Activated CD4-positive, CD25-positive, alpha-beta regulatory T cell treated with anti-CD3 and anti-CD28 coated beads, Interleukin-2, amount 50 U/mL, for 24 hours (primary cell): ENCODE measurements at places on chromosomes 13 and 19.

- no peak for ATAC-seq
These were observed 95.2 kb upstream of the FAM216B start for GRCh38 chr13:42686165-42686564.

- no peak for ATAC-seq
These were observed 2.0 kb upstream of the USF2 start for GRCh38 chr19:35266520-35267352.

DNA sequence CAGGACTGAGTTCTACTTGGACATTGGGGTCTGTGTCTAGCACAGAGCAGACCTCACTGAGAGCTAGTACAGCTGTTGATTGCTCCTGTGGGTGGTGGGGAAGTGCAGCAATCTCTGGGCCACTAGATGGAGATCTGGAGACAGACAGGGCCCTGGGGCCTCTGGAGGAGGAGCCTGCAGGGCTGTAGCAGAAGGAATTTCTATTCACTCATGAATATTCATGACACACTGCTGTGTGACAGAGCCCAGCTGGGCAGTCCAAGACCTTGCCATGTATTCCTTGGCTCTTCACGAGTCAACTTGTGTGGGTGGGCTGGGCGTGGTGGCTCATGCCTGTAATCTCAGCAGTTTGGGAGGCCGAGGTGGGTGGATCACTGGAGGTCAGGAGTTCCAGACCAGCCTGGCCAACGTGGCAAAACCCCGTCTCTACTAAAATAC lies 37.5 kb downstream of the SUGP2 start:
- ATAC-seq = peak; percentile 55

GRCh38 chr19:2808129-2808941 lies 11.3 kb upstream of the ZNF554 start:
- no peak for ATAC-seq

GRCh38 chr19:58516964-58517833 lies 2.4 kb downstream of the ZBTB45 start:
- no peak for ATAC-seq

DNA sequence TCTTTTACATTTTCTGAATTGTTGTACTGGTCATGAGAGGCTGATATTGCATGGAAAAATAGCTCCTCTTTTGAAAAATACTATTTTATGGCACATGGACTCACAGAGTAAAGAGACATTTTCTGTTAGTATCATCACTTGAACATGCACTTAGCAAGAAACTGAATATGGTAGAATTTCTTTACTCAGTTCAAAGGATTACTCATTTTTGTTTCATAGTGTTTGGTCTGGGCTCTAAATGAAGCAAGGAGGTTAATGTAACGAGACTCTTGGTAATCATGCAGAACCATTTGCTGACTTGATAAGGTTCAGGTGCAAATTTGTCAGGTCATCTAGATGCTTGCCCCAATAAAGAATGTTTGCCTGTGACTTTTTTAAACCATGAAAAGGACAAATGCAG lies 63.2 kb downstream of the GPC6 start:
- no peak for ATAC-seq

GRCh38 chr19:55131421-55131820 lies 14.0 kb upstream of the PPP1R12C start:
- ATAC-seq = no peak

DNA sequence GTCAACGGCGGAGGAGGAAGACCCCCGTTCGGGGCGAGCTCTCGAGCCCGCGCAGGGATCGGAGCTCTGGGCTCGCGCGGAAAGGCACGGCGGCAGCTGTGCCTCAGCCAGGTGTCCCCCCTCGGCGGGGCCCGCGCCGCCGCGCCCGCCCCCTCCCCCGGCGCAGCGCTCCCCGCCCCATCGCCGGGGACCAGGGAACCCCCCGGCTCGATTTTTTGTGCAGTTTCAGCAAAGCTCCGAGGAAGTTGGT lies 110.0 kb downstream of the KCNRG start:
- ATAC-seq = peak; percentile 9

DNA sequence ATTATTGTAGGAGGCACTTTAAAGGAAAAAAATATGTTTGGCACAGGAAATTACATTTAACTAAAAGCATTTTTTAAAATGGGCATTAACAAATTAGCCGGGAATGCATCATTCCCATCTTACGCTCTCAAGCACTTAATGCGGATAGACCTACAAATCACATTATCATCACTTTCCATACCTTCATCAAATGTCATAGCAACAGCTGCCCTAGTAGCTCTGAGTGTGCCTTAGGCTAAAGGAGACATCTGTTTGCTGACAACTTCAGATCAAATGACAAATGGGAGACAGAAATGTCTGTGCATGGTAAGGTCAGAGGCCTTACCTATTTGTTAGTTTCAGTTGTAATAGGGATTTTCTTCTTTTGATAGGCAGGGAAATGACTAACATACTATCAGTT lies 773.2 kb upstream of the SLC10A2 start:
- no peak for ATAC-seq

GRCh38 chr13:44388427-44389059 lies 14.9 kb downstream of the SERP2 start:
- ATAC-seq = no peak

- no peak for ATAC-seq
These were observed 1505.1 kb upstream of the SLC10A2 start for GRCh38 chr13:104571161-104571892.

- no peak for ATAC-seq
These were observed 11.5 kb upstream of the KANK2 start for GRCh38 chr19:11208561-11209471.

DNA sequence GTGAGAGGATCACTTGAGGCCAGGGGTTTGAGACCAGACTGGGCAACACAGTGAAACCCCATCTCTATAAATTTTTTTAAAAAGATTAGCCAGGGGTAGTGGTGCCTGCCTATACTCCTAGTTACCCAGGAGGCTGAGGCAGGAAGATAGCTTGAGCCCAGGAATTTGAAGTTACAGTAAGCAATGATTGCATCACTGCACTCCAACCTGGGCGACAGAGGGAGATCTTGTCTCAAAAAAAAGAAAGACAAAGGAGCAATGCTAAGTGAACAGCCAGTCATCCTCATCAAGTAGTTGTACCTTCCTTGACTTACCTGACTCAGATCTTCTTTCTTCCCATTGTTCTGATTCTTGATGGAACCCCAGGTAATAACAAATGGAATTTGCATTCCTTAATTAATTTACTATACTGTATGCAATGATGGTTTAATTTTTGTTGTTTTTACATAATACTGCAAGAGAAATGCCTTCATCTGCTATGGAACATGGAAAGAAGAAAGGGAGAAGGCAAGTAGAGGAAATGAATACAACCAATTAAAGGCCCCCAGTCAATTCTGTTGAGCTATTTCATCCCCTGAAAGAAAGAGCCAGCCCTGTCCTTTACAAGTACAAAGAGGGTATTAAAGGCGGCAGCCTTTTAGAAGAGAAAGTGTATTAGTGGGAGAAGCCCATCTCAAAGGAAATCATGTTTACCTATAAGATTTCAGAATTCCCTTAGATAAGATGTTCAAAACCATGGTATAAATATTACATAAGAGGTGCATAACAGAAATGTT lies 316.7 kb downstream of the DIAPH3 start:
- ATAC-seq = no peak

DNA sequence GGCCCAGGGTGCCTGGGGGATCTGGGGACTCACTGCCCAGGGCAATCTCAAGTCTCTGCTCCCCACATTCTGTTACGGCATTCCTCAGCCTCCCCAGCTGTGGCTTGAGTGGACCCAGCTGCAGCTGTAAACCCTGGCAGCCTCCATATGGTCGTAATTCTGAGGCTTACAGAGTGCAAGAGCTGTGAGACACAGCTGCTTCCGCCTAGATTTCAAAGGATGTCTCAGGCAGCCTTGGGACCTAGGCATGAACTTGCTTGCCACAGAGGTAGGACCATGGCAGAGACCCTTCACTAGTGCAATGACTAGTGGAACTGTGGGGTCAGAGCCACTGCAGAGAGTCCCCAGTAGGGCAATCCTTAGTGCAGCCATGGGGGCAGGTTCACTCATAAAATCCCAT lies 297.5 kb downstream of the ENOX1 start:
- no peak for ATAC-seq

DNA sequence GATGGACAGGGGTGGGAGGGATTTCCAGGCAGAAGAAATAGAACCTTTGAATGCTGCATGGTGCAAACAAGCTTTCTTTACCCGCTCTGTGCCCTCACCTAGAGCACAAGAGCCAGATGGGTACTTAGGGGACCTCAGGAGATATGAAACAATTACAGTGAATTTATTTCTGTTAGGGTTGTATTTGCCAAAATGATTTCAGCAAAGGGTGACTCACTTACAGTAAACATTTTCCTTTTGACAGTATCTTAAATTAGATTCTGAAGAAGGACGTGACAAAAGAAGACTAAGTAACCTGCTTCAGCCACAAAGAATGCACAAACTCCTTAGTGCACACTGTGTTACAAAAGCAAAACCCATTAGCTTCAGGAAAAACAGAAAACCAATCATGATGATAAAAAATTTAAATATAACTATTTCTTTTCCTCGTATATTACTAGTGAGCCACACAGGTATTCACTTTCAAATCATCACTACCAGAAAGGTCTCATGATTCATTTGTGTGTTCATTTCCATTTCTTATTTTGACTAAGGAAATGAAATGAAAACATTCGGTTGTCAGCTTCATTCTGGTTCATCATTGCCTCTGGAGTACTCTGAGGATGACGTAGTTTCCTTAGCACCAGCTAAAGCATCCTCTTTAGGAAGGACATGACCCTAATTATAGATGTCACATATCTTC lies 158.8 kb downstream of the NHLRC3 start:
- ATAC-seq = peak; percentile 77

- ATAC-seq = no peak
These were observed 60.3 kb upstream of the ZNF536 start for GRCh38 chr19:30311911-30312310.

DNA sequence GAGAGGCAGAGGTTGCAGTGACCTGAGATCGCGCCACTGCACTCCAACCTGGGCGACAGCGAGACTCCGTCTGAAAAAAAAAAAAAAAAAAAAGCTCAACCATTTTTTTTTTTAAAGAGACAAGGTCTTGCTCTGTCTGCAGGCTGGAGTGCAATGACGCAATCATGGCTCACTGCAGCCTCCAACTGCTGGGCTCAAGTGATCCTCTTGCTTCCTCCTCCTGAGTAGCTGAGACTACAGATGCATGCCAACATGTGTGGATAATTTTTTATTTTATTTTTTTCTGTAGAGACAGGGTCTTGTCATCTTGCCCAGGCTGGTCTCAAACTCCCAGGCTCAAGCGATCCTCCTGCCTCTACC lies 10.3 kb downstream of the EHD2 start:
- no peak for ATAC-seq

DNA sequence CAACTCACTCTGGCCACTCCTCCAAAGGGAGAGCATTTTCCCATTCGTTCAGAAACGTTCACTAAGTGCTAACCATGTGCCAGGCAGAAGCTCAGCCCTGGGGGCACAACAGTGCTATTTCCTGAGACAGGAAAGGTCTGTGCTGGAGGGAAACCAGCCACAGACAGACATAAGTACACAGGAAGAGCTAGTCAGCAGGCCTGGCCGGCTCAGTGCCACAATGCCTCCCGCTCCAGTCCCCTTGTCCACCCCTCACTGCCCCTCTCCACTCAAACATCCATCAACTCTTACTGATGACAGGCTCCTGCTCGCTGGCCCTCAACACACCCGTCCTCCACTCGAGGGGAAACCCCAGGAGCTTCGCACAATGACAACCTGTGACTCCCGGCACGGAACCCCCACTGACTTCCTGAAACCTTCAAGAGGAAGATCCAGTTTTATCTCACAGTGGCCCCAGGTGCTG lies 11.3 kb upstream of the PLA2G4C start:
- ATAC-seq = peak; percentile 25

DNA sequence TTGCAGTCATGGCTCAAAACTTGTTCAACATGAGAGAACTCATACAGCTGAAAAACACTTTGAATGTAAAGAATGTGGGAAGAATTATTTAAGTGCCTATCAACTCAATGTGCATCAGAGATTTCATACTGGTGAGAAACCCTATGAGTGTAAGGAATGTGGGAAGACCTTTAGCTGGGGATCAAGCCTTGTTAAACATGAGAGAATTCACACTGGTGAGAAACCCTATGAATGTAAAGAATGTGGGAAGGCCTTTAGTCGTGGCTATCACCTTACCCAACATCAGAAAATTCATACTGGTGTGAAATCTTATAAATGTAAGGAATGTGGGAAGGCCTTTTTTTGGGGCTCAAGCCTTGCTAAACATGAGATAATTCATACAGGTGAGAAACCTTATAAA lies 20.1 kb downstream of the ZNF283 start:
- no peak for ATAC-seq

DNA sequence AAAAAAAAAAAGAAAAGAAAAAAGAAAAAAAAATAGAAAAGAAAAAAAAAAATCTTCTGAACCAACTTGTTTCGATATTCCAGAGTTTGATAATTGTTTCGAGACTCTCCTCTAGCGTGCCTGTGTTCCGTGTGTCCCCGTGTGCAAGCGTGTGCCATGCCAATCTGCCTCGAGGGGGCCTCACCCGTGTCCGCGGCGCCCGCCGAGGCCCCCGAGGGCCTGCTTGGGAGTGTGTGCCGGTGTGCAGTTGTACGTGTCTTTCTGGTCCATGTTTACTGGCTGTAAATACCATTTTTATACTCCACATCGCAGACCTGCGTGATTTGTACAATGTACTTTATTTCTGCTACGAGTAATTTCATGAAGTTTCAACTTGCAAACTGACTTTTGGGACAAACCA lies 69.9 kb upstream of the NFIC start:
- no peak for ATAC-seq

DNA sequence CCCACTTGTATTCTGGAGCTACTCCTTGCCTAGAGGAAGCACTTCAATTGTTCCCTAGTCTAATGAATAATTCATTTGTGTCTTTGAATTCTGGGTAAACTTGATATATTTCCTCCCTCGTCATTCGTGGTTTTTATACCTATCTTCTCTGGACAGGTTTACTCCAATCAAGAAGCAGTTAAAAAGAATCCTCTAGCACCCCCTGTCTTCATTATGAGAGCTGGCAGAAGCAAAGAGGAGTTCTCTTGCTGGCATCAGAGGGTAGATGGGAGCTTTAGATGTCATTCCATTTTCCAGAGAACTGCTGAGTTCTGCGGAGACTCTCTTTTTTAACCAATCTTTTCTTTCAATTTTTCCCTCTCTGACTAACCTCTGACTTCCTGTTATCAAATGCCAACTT lies 627.7 kb downstream of the FGF9 start:
- no peak for ATAC-seq

GRCh38 chr13:51885651-51886050 lies 23.9 kb downstream of the CCDC70 start:
- ATAC-seq = no peak

- no peak for ATAC-seq
These were observed 21.6 kb downstream of the FAM124A start for GRCh38 chr13:51243832-51244231.

DNA sequence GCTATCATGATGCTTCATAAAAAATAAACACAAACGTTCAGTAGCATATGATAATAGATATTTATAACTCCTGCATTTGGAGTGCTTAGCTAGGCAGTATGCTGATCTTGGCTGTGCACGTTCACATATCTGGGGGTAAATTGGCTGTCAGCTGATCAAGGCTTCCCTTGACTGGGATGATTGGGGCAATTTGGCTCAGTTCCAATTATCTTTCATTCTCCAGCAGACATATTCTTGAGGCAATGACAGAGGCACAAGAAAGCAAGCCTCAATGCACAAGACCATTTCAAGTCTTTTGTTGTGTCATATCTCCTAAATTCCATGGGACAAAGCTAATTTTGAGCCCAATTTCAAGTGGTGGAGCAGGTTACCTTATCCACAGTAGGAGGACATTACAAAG lies 142.0 kb downstream of the DLEU7 start:
- ATAC-seq = no peak

GRCh38 chr13:44837250-44837649 lies 152.0 kb downstream of the NUFIP1 start:
- no peak for ATAC-seq

GRCh38 chr19:32373585-32374295 lies 28.3 kb downstream of the ZNF507 start:
- no peak for ATAC-seq

- no peak for ATAC-seq
These were observed 49.1 kb downstream of the LMO7 start for GRCh38 chr13:75685239-75685697.
